CD4-positive, alpha-beta memory T cell (primary cell): ENCODE measurements at places on chromosomes 16 and 17.

- DNase-seq: no peak
Measured at GRCh38 chr16:51434567-51435198, 283.6 kb upstream of the SALL1 start.

GRCh38 chr17:56113486-56113885 is 39.8 kb upstream of the ANKFN1 start:
- no peak for DNase-seq

- DNase-seq: no peak
Measured at GRCh38 chr16:58843675-58844074, 109.6 kb upstream of the GOT2 start.

GRCh38 chr17:19644493-19645210 is 3.9 kb upstream of the ALDH3A2 start:
- DNase-seq: no peak

DNA sequence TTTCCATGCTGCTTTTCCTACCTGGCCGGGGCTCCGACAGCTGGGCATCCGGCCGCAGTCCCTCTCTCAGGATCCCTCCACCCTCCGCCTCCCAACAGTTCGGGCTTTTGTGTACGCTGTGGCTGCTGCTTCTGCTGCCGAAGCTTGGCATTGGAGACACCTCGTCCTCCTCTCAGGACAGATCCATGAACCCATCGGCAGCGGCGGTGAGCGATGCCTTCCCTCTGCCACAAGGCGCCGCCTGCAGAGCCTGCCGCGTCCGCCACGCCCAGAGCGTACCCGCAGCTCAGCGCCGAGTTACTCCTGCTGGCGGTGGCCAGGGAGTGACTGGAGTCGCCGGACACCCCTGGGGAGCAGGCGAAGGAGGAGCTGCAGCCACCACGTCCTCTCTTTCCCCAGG is 2032.8 kb downstream of the TP53TG3F start:
- no peak for DNase-seq
